ENCODE measurements at places on chromosomes 11 and 22. TPM values are rescaled to one million over a fixed set of nuclear protein-coding genes. Genes with fewer than 3 reads are reported as not detected.

Gene ARHGEF17
- 25.6 TPM for total RNA-seq

Gene FGF19
- total RNA-seq, result not detected

Gene IGF2
- 10.5 TPM for total RNA-seq

Gene TRIM48
- total RNA-seq, result not detected

Gene APOBEC3H
- 0.75 TPM for total RNA-seq

Gene PHRF1
- 22.4 TPM for total RNA-seq

Gene NFAM1
- 0.05 TPM for total RNA-seq

Gene OR51F2
- not detected for total RNA-seq

Gene CFAP300
- total RNA-seq, result 9.3 TPM

Data from cardiac ventricle fibroblast (primary cell).